ENCODE measurements at places on chromosomes 13 and 19.

DNA sequence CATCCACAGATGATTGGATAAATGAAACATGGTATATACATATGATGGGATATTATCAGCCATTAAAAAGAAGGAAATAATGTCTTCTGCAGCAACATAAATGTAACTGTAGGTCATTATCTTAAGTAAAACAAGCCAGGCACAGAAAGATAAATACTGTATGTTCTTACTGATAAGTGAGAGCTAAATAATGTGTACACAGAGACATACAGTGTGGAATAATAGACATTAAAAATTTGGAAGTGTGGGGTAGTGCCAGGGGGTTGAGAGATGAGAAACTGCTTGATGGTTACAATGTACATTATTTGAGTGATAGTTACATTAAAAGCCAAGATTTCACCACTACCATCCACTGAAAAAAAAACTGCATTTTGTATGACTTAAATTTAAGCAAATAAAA lies 26.0 kb upstream of the GPC6 start:
- DNase-seq = no peak

DNA sequence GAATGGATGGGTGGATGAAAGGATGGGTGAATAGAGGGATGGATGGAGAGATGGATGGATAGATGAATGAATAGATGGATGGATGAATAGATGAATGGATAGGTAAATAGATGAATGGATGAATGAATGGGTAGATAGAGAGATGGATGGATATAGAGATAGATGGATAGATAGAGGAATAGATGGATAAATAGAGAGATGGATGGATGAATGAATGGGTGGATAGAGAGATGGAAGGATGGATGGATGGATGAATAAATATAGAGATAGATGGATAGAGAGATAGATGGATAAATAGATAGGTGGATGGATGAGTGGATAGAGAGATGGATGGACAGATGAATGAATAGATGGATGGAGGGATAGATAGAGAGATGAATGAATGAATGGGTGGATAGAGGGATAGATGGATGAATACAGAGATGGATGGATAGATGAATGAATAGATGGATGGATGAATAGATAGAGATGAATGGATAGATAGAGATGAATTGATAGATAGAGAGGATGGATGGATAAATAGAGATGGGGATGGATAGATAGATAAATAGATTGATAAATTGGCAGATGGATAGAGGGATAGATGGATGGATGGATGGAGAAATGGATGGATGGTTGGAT lies 106.7 kb upstream of the SOX1 start:
- no peak for DNase-seq

GRCh38 chr13:32001154-32001768 lies 30.3 kb upstream of the FRY start:
- peak; percentile 77 for DNase-seq

DNA sequence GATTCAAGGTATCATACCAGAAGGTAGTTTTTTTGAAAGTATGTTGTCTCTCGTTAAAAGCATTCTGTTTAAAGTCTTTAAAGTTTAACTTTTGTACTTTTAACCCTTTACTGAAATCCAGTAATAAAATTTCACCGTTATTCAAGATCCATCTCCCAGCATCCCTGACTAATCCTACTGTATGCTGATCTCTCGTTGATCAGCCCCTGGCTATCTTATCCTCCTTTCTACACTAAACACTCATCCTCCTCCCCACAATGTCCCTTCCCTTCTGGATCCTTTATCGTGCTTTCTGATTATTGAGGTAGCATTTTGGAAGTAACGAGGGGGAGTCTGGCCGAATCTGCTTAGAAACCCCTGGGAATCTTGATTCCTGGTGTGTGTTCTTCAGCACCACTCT lies 1.3 kb downstream of the TPP2 start:
- DNase-seq = no peak

Data from suppressor macrophage (primary cell).